Pancreas (tissue), 10 donors: ENCODE measurements at places on chromosomes 5 and 9.

GRCh38 chr5:98906756-98907355, 22.0 kb downstream of the CHD1 start:
- peaks cover 24% of the 10 kb centered on the region for H3K36me3 ChIP-seq
- no peaks in the 10 kb centered on the region for H3K27me3 ChIP-seq
- H3K27ac ChIP-seq = no peak overlapping the region
- DNase-seq = no peak
- H3K4me1 ChIP-seq = no peaks in the 10 kb centered on the region

DNA sequence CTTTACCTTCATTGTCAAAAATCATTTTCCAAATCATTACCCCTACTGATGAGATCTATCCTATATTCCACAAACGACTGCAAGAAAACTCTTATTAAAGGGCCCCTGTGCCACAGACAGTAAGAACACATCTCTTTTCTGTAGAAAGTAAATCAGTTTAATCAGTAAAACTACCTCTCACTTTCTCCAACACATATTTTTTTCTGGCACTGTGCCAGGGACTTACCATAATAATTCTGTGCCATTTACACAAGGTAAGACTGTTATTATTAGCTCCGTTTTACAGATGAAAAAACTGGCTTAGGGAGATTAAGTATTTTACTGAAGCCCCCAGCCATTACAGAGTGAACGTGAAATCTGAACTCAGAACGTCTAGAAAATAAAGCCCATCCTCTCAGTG, 587.0 kb upstream of the COX7C start:
- H3K4me1 ChIP-seq = no peaks in the 10 kb centered on the region
- no peaks in the 10 kb centered on the region for H3K36me3 ChIP-seq
- H3K27ac ChIP-seq = no peak overlapping the region
- DNase-seq = no peak
- no peak overlapping the region for H3K4me3 ChIP-seq

GRCh38 chr5:52856564-52856963, 68.8 kb downstream of the ITGA1 start:
- no peaks in the 10 kb centered on the region for H3K27me3 ChIP-seq
- no peak overlapping the region for H3K27ac ChIP-seq
- no peaks in the 10 kb centered on the region for H3K36me3 ChIP-seq
- H3K4me3 ChIP-seq = no peak overlapping the region
- no peaks in the 10 kb centered on the region for H3K4me1 ChIP-seq
- no peak for DNase-seq

DNA sequence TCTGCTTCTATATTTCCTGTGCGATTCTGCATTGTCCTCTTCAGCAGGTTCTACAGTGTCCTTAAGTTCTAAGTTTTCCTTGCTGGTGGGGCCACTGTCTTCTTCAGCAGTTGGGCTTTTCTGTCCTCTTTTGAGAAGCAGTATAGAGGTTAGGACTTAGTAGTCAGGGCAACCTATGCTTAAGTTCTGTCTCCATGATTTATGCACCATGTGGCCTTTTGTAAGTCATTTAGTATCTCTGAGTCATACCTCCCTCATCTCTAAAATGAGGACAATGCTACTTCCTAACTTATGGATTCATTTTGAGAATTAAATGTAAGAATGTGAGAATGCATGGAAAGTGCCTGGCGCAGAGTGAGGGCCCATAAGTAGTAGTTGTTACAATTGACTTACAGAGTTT, 46.8 kb downstream of the GRIN3A start:
- no peak overlapping the region for H3K4me3 ChIP-seq
- H3K27ac ChIP-seq = no peak overlapping the region
- H3K36me3 ChIP-seq = no peaks in the 10 kb centered on the region
- H3K27me3 ChIP-seq = no peaks in the 10 kb centered on the region
- H3K4me1 ChIP-seq = no peaks in the 10 kb centered on the region
- no peak for DNase-seq

DNA sequence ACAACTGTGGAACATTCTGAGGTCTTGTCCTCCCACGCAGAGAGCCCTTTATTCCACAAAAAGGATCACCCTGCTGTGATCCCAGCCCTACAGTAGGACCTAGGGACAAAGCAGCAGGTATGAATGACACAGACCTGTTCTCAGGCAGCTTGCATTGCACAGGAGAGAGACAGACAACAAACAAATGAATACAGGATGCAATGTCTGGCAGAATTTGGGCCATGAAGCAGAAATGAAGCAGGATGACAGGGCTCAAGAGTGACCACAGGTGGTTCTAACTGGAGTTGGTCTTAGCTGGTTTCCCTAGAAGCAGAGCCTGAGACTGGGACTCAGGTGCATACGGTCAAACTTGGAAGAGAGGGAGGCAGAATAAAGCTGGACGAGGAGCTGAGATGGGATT, 388.8 kb downstream of the CDK5RAP2 start:
- H3K4me1 ChIP-seq = no peaks in the 10 kb centered on the region
- no peak overlapping the region for H3K4me3 ChIP-seq
- H3K27ac ChIP-seq = no peak overlapping the region
- DNase-seq = no peak
- no peaks in the 10 kb centered on the region for H3K27me3 ChIP-seq

DNA sequence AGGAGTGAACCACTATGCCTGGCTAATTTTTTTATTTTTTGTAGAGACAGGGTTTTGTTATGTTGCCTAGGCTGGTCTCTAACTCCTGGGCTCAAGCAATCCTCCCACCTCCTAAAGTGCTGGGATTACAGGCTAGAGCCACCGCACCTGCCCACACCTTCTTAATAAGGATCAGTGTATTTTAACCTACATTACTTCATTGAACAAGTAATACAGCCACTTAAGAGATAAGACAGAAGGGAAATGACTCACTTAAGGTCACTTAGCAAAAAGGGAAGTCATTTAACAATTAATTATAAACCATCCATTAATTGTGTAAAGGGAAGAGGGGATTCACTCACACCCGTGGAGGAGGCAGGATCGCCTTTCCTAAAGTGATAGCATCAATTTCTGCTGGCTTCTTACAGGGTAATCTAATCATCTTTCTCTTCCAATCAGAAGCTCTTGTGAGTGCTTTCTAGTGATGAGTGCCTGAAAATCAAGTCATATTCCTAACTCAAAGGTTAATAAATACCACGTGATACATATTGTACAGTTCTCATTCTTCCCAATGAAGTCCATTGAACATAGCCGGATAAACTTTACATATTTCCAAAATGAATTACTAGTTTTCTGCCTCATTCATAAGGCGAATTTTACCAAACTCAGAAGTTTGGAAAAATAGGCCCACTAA, 3.5 kb downstream of the FBXW11 start:
- DNase-seq = no peak
- H3K27ac ChIP-seq = peak overlapping the region; percentile 96
- H3K4me1 ChIP-seq = peaks cover 56% of the 10 kb centered on the region

DNA sequence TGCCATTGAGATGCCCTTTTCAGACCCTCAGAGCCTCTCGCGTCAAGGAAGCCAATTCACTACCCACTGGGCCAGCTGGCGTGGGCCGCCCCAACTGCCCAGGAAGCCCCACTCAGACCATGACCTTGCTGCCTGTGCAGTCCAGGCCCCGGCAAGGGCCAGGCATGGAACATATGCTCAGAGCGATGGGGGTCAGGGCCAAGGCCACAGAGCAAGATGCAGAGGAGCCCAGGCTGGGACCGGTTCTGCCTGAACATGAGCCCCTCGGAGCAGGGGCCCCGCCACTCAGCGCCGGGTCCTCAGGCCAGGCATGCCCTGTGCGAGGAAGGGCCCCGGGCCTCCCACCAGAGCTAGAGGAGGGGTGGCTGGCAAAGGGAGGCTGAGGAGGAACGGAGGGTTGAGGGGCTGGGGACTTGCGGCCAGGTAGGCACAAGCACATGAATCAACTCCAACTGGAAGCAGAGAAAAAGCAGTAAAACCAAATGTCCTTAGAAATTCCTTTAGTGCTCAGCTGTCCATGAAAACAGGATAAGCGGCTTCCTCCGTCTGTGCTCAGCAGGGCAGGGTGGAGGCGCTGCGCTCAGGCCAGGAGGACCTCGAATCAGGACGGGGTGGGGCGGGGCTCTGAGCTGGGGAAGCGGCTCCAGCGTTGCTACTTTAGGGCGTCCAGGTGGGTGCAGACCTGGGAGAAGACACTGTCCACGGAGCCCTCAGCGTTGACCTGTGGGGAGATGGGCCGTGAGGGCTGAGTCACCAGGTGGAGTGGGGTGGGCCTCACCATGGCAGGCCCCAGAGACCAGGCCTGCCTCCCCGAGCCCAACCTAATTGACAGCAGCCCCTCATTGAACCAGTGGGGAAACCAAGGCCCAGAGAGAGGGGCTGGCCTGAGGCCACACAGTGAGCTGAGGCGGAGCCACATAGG, 9.9 kb downstream of the AK1 start:
- DNase-seq = no peak
- H3K27ac ChIP-seq = no peak overlapping the region
- no peaks in the 10 kb centered on the region for H3K27me3 ChIP-seq
- H3K36me3 ChIP-seq = no peaks in the 10 kb centered on the region
